ENCODE measurements at places on chromosomes 7 and 10.
A peak's percentile ranks its signal among the peaks of the same experiment; 100 is the strongest.

GRCh38 chr10:80503584-80504157, 34.0 kb upstream of the SH2D4B start:
- DNase-seq = no peak

GRCh38 chr10:114042895-114043531, 653 bp upstream of the ADRB1 start:
- DNase-seq = no peak

DNA sequence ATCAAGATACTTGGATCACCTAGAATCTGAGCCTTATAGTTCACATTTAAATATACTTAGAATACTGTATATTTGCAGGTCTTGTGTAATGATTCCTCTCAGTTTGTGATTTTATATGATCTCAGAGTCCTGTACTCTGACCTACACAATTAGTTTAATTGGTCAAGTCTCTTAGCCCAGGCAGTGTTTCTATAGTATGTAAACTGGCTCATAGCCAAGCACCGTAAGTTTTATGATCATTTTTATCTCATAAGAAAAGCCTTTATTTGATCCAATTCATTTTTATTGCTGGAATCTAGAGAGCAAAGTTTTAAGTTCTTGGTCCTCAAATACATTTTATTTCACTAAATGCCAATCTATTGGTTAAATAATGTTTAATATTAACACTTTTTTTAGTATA, 242.2 kb downstream of the MALRD1 start:
- DNase-seq = no peak

- DNase-seq = no peak
Measured at GRCh38 chr7:86768967-86769760, 125.5 kb downstream of the GRM3 start.

DNA sequence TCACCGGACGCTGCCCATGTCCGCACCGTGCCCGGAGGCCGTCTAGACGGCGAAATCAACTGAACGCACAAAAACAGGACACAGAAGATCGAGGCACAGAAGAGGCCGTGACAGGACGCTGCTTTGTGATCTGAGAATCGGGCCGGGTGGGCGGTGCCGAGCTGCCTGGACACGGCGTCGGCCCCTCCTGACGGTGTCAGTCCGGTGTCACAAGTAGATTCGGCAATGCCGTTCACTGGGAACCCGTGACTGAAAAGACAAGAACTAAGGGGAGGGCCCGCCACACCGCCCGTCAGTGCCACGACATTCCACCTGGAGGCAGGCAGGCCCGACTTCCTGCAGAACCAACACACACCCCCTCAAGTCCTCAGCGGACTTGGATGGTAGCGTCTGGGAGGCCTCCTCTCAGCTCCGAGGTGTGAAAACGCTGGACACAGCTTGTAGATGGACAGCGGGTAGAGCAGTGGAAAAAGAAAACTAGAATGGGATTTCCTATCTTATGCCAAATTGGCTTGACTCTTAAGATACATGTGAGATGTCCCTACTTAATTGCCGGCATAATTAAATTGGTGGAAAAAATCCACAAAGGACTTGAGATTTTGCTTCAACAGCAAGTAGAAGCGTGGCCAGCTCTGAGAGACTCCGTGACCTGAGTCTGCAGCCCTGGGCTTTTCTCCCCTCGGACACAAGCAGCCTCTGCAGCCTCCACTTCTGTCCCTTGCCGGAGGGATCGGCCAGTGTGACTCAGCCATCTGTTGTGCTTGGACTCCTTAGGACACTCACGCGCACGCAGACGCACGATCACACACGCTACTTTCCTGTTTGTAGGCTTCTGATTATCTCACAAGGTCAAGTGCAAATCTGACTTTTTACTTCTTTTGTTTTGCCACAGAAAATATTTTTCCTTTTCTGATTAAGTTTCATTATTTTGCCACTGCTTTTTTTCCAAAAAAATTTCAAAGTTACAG, 269.0 kb downstream of the DIP2C start:
- DNase-seq = no peak

DNA sequence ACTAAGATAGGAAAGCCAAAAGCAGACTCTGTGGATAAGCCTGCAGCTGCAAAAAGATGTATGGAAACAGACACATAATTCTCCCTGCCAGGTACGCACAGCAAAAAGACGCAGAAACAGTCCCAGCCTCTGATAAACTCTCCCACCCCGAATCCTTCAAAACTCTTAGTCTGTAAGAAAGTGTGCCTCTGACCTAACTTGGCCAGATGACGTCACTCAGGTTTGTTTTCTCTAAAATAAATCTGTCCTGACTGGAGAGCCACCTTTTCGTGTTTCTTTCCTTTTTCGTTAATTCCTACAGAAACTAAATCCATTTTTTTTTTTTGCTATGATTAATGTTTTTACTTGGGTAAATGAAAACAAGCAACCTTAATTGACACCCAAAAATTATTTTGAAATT, 793.8 kb downstream of the SORCS1 start:
- DNase-seq = no peak

- DNase-seq = peak; percentile 68
Measured at GRCh38 chr7:4189131-4189570, 492.9 kb upstream of the FOXK1 start.

- no peak for DNase-seq
Measured at GRCh38 chr10:8102708-8103401, 48.4 kb downstream of the GATA3 start.
